ENCODE measurements at places on chromosomes 3 and 15. TPM values are rescaled to one million over a fixed set of nuclear protein-coding genes. Genes with fewer than 3 reads are reported as not detected.

Gene ARHGEF26
- 0.63 TPM for total RNA-seq

Gene HAPLN3
- 1.7 TPM for total RNA-seq

Gene HES1
- 17.7 TPM for total RNA-seq

Gene RAP2B
- total RNA-seq: 10.2 TPM

Gene NR1I2
- not detected for total RNA-seq

Gene SLC12A8
- total RNA-seq: 52.7 TPM

- DNase-seq: no peak
These were observed 342.0 kb upstream of the PPP2R3A start for GRCh38 chr3:135623558-135623957.

GRCh38 chr3:134437211-134437752 lies 48.5 kb downstream of the ANAPC13 start:
- no peak for DNase-seq

GRCh38 chr3:107992976-107993684 lies 97.7 kb downstream of the CD47 start:
- peak; percentile 8 for DNase-seq

GRCh38 chr15:100682468-100682867 lies 80.1 kb downstream of the ASB7 start:
- no peak for DNase-seq

- no peak for DNase-seq
These were observed 9.1 kb downstream of the SHOX2 start for GRCh38 chr3:158097081-158097592.

- DNase-seq: no peak
These were observed 16.8 kb downstream of the NUP210 start for GRCh38 chr3:13403213-13403819.

GRCh38 chr15:61130950-61131942 lies 97.9 kb downstream of the RORA start:
- no peak for DNase-seq

DNA sequence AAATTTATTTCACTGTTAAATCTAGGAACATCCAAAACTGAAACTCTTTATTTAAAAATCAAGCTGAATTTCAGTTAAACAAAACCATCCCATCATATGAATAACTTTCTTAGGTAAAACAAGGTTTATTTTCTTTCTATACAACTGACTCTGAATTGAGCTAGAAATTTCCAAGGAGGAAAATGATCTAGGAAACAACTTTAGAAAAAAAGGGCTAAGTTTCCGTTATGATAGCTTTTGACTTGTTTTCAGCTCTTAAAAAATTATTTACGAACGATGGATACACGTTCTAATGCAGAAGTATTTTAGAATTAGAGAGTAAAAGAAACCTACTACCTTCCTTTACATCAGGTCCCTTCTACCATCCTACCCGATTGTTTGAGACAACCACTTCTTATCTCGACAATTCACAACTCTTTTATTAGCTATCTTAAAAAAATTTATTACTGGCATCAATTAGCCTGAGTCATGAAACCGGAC lies 1.8 kb upstream of the IGF1R start:
- no peak for DNase-seq

DNA sequence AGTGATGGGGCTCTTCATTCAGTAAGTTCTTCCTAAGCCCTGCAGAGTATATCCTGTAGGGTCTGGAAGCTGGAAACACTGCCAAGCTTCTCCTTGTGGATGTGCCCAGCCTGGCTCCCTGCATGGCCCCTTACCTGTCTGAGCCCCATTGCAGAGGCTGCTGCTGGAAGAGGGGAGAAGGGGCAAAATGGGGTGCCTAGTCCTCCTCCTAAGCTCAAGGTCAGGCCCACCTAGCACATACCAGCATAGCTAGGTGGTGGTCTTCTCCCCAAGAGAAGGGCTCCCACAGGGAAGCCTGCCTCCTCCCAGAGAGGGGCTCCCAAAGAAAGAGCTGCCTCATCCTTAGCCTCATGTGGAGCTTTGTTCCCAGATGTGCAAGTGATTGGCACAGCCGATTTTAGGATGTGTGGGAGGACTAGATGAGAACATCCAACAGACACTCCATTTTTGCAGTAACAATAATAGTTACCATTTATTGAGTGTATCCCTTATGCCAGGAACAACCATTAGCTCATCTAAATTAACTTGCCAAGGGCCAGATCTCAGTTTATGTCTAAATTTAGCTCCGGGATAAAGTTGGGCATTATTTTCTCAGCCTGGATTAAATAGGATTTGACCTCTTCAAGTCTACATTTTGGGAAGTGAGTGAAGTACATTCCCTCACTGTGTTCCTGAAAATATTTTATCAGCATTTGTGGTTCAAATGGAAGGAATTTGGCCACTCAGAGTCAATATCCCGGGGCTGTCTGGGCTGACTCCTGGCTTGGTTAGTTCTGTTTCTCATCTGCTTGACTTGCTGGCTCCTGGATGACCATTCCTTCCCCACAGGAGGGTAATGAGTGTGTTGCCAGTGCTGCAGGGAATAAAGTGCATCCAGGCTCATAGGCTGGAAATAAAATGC lies 291.1 kb upstream of the ROPN1 start:
- peak; percentile 79 for DNase-seq

- DNase-seq: no peak
These were observed 56.1 kb downstream of the PTPN9 start for GRCh38 chr15:75523011-75523410.

DNA sequence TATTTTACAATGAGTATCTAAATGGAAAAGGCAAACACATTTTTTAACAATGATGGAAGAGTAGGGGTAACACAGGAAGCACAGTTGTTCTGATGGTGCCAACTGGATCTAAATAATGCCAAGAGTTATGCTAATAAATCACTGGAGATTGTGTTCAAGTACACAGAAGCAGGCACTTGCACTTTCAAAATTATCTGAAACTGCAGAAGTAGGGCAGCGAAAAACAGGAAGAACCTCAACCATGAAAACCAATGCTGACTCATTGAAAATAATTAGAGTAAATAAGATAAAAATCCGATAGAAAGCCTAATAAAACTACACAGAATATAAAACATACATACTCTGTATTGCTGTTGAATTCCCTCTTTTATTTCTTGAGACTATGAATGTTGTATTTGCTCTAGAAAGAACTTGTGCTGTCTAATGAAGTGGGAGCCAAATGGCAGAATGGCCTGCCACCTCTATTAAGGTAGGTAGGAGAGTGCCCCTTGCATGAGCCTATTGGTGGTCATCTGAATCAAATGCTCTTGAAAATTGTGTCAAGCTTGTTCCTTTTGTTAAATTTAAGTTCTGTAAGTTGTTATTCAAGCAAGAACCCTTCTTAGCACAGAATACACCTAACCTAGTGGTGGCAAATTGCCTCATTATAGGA lies 93.7 kb downstream of the ABI3BP start:
- DNase-seq: no peak

GRCh38 chr3:184556582-184557347 lies 4.8 kb upstream of the EPHB3 start:
- DNase-seq: no peak

GRCh38 chr3:38497031-38497430 lies 891 bp downstream of the EXOG start:
- DNase-seq: no peak

DNA sequence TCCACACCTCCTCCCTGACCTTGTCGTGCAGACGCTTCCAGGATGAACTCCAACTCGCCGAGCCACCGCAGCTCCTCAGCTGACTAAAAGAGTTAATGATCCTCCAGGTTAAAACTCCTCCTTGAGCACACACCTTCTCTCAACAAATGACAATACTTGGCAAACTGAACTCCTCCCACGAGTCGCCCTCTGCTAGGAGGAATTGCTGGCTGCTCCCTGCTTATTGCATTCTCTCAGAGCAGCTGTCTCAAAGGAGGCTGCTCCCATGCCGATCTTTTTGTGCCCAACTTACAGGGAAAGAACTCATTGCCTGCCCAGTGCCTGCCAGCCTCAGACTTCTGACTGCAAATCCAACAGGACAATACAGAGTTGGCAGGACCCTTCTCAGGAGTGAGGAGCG lies at the start of gene ATP13A4:
ATP13A4 (minus strand) TSS at position 85 of the 400 bp plus-strand sequence. CDS start 96 bp downstream, outside the sequence.
- DNase-seq: no peak

DNA sequence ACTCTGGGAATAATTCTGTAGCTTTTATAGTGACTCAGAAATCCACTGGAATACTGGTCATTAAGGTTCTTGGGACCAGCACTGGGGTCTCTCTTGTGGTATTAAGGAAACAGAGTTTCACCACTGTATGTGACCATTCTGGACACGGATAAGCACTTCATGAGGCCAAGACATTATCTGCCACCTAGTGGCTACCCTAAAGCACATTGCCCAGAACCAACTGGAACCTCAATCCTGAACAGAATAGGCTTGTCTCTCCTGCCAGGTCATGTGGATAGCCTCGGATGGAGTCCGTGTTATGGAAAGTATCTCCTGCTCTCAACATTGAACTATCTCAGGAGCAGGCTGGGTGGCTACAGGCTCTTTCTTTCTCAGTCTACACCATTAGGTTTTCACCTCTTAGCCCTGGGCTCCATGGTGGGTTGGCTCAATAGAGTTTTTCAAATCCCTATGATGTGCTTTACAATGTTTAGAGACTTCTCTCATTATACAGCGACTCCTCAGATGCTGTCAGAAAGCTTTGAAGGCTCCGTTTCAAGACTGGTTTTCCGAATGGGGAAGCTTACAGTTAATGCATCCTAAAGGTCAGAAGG lies 167.6 kb upstream of the ST8SIA2 start:
- no peak for DNase-seq

GRCh38 chr3:65402597-65402996 lies 636.1 kb downstream of the MAGI1 start:
- DNase-seq: peak; percentile 94

- DNase-seq: no peak
These were observed 30.4 kb upstream of the RBP2 start for GRCh38 chr3:139506766-139507165.

- peak; percentile 38 for DNase-seq
These were observed at the start of gene TTC23 for GRCh38 chr15:99249270-99249841. TTC23 (minus strand) TSS chr15:99249581; CDS start chr15:99228712, 20,869 bp downstream.

DNA sequence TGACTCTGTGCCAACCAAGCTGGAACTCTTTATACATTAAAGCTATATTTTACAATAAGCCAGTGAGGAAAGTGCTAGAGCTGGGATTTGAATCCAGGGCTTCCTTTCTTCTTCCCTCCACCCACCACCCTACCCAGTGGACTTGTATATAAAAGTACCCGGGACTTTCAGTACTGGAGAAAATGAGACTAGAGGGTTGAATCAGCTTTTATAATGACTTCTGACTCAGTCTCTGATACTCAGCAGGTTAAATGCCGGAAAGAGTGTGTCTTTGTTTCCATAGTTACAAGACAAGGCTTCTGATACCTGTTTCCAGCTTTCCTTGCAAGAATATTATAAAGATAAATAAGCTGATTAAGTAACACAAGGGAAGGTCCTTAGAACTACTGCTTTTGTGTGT lies 80.9 kb downstream of the FRMD4B start:
- no peak for DNase-seq

GRCh38 chr3:25235466-25235865 lies 192.6 kb upstream of the RARB start:
- DNase-seq: no peak

- no peak for DNase-seq
These were observed 5.3 kb downstream of the FOXP1 start for GRCh38 chr3:71578054-71578751.

- DNase-seq: no peak
These were observed 74.5 kb downstream of the CPNE4 start for GRCh38 chr3:131960324-131960723.

- DNase-seq: no peak
These were observed 15.8 kb downstream of the ESYT3 start for GRCh38 chr3:138450181-138450580.

- DNase-seq: no peak
These were observed 18.4 kb downstream of the ZBTB38 start for GRCh38 chr3:141386611-141387111.

DNA sequence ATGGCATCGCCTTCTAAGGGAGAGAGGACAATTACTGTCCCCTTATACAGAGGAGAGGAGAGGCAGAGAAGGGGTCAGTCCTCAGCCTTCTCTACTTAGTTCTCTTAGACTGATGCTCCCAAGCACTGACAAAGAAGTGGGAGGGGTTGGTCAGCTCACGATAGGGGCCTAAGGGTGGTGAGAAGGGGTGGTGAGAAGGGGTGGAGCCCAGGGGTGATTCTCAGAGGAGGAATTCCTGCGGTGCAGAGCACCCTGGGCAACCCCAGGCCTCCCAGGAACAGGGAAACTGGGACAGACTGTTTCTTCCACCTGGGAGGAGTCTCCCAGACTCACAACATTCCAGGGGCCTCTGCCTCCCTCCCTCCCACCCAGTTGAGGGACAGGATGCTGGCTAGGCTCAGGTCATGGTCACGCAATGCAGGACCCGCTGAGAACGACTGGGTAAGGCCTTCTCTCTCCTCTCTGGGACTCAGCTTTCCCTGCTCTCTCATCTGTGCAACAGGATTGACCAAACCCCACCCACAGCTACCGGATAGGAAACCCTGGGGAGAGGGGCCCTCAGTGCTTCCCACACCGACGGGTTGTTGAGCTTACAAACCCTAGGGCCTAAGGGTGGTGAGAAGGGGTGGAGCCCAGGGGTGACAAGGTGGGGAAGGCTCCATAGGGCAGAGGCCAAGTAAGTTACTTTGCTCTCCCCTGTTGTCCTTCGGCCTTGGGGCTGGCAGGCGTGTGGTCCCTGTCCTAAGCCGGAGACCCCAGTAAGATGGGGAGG lies 1.5 kb downstream of the TPRA1 start:
- peak; percentile 41 for DNase-seq

DNA sequence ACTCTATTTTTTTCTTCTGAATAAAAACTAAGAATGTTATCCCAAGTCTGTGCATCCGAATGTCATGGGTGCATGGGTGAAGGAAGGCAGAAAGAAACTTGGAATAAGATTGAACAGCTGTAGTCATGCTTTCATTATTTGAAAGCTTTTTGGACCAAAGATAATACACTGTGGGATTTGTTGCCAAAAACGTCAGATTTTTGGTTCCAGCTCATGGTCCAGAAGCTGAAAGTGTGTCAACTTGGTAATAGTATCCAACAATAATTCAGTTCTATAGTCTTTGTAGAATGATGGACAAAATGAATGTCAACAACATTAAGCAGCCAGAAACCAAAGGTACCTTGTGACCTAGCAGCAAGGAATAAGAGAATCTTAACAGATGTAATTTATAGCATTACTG lies 327.9 kb upstream of the ADAMTS9 start:
- no peak for DNase-seq
